ENCODE measurements at places on chromosomes 6 and 20.

DNA sequence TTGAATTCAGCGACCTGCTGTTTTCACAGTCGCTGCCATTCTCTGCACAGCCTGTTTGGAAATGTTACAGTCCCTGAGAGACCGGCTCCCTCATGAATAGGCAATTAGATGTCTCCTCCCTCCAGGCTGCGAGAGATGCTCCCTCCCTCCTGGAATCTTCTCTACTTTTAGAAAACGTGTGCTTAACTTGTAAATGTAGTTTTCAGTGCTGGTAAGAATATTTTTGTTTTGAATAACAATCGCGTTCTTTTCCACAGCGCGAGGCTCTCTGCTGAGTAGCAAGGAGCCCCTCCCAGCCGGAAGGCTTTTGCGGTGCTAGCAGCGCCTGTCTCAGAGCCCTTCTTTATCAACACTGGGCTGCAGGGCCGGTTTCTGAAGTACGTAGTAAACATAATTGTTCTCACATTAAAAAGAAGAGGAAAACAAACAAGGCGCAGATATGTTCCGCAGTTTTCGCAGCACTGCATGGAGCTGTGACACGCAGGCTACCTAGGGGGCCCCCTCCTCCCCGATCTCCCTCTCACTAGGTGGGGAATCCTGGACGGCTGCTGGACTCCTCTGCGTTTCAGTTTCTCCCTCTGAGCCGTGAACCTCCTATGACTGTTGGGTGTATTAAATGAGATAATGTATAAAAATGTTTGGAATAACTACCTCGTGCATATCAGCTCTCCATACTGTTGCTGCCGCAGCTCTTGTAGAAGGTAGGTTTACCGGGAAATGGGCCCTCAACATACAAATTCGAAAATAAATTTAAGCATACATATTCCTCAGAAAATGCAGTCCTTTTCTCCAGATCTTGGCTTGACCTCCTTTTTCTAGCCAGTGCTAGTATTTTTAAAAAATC lies 79.0 kb upstream of the SPACA1 start:
- DNase-seq: no peak

- DNase-seq: no peak
Observed at GRCh38 chr6:3340358-3340802, 81.6 kb downstream of the PSMG4 start.

DNA sequence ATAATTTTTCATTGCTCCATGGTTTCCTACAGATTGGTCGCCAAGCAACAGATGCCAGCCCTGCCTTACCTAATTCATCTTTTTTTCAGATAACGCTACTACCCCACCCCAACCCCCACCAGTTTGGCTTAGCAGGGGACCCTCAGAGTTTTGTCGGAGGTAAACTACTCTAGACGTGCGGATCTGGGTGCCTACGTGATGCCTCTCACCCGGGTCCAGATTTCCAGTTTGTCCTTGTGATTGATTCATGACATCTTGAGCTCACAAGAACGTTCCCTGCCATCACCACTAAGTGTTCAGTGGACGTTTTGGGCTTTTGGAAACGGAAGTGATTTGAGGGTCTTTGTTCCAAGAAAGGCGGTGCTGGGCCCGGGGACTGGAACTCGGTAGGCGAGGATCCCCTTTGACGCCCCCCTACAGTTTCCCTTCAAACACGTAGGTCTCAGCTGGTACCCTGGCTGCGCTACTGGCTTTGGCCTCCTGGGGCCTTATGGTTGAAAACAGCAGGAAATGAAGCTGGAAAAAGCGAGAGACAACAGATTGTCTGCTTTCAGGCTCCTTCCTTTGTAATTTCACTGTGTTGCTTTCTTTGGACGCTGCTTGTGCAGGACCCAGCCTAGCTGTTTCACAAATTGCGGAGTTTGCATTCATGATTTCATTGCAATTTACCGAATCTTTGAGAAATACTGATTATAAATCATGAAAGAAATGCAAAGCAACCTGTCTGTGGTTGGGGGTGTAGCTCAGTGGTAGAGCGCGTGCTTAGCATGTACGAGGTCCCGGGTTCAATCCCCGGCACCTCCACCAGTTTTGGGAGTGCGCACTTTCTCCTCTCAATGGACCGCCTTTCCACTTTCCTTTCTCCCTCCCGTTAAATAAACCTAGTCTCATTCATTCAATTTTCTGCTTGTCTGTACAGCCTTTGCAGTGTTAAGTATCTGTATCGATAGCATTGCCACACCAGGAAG lies 81.0 kb downstream of the GPX5 start:
- no peak for DNase-seq

DNA sequence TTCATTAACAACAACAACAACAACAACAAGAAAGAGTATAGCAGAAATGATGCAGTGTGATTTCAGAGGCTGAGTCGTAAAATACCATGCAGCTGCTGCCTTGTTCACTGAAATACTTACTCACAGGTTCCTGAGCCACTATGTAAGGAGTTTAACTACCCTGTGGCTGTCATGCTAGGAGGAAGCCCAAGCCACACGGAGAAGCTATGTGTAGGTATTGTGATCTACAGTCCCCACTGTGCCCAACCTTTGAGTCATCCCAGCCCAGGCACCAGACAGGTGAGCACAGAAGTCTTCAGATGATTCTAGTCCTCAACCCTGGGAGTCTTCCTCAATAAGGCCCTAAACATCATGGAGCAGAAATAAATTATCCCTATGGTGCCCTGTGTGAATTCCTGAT lies 14.6 kb upstream of the RALY start:
- no peak for DNase-seq

GRCh38 chr20:4112481-4113421 lies 97.4 kb upstream of the RNF24 start:
- DNase-seq: no peak

GRCh38 chr6:163406366-163406765 lies 8.2 kb upstream of the QKI start:
- DNase-seq: no peak

DNA sequence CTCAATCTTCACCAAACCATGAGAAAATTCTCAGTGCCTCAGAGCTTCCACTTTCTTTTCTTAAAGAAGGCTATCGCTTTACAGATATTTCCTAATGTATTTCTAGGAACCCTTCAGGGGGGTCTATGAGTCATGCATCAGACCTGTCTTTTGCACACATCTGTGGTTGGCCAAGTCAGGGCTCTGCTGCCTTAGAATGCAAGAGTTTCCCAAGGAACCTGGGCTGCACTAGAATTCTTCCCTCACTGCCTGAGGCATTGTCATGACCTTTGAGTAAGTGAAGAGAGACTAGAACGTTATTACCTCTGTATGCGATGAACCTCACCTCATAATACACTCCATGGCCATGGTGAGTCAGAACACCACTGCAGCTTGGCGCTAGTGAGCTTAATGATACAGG lies 365.0 kb upstream of the ID4 start:
- DNase-seq: no peak

DNA sequence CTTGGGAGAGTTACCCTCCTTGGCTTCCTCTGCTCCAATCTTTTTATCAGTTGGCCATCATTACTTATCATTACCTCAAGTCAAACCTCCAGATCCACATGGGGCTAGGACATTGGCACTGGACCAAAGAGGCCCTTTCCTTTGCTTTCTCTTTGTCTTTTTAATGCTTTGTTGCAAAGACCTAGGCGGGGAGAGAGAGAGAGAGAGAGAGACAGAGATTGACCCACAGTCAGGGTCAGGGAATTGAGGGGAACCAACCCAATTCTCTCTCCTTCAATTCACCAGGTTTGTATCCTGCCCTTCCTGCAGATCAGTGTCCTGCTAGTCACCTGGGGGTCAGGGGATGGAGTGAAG lies 3.5 kb upstream of the VEGFA start:
- DNase-seq: no peak

DNA sequence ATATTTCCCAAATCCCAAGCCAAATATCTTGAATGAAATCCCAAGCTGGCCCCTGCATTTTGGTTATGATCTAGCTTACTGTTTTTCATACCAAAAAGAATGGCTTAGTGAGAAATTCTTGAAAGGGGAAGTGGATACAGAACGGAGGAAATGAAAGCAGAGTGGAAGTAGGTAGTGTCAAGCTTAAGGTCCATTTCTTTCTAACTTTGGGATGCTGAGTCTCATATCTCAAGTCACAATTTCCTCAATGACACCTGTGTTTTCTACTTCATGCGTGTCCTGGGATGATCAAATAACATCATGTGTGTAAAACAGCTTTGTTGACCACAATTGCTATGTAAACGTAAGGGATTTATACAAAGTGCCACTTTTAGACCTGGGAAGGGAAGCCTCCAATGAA lies 238.8 kb upstream of the SLC35B3 start:
- no peak for DNase-seq

DNA sequence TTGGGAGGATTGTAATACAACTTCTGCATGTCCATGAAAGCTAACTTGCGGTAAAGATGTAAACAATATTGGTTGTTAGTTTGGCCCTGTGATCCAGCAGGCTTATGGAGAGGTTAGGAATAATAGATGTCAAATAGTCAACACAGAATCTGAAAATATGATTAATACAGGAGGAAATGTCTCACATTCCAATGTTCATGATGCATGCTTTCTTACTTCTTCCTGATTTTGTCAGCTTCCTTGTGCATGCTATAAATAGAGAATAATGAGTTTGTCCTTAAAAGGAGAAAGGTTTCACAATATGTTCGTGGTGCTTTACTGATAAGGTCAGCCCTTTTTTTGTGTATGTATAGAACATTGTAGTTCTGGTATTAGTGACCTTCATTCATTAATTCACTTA lies 136.7 kb downstream of the MMUT start:
- no peak for DNase-seq

DNA sequence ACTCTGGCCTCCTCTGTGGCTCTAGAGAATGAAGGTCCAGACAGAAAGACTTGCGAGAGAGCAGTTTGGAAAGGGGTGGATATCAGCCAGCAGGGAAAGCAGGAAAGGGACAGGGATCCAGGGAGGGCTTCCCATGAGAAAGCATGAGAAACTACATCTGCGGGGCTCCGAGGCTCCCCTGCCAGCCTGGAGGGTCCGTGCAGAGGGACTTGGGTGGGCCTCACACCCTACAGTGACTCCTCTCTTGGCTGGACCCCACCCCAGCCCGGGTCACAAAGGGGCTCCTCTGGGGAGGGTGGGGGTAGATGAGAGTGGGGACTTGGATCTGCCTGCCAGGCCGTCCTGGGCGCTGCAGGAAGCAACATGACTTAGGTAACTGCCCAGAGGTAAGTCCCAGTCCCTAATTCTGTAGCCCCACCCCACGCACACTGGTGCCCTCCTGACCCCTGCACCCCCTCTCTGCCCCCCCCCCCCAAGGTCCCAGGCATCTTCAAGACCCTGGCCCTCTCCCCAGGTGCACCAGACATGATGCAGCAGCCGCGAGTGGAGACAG lies at the start of gene TMEM239:
TMEM239 (plus strand) TSS at position 335 of the 553 bp plus-strand sequence; CDS start at position 526, 191 bp downstream.
- no peak for DNase-seq

- no peak for DNase-seq
Observed at GRCh38 chr6:87297119-87297518, 25.3 kb upstream of the SMIM8 start.

- DNase-seq: no peak
Observed at GRCh38 chr20:17407550-17407949, 123.6 kb downstream of the BFSP1 start.

DNA sequence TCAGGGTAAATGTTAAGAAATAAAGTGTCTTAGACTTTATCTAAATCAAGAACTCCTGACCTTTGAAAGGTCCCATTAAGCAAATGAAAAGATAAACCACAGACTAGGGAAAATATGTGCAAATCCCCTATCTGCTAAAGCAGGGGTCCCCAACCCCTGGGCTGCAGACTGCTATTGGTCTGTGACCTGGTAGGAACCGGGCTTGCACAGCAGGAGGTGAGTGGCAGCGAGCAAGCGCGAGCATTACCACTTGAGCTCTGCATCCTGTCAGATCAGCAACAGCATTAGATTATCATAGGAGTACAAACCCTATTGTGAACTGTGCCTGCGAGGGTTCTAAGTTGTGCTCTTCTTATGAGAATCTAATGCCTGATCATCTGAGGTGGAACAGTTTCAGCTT lies 42.4 kb downstream of the LCA5 start:
- DNase-seq: no peak

DNA sequence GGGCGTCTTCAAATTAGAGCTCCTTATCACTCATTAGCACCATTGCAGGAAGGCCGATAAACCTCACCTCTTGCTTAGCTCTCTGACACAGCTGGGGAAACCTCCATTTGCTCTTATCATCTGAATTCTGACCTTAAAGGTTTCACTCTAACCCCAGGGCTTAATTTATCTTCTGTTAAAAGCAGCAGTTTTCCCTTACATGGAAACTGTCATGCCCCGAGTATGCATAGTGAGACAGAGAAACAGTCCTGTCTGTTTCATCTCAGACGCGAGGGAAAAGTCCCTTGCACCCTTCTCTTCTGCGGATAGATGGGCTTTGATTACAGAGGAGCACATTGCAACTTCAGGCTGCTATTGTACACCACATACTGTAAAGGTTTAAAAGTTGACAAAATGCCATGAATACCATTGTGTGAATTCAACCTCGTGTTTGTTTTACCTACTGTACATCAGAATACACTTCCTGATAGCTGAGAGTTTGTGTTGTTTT lies 191.5 kb upstream of the BMP2 start:
- DNase-seq: no peak

GRCh38 chr6:154143753-154144152 lies 104.7 kb downstream of the OPRM1 start:
- DNase-seq: no peak

- no peak for DNase-seq
Observed at GRCh38 chr6:119978274-119978889, 628.8 kb upstream of the MAN1A1 start.

GRCh38 chr6:101779051-101779844 lies 385.7 kb downstream of the GRIK2 start:
- DNase-seq: no peak

DNA sequence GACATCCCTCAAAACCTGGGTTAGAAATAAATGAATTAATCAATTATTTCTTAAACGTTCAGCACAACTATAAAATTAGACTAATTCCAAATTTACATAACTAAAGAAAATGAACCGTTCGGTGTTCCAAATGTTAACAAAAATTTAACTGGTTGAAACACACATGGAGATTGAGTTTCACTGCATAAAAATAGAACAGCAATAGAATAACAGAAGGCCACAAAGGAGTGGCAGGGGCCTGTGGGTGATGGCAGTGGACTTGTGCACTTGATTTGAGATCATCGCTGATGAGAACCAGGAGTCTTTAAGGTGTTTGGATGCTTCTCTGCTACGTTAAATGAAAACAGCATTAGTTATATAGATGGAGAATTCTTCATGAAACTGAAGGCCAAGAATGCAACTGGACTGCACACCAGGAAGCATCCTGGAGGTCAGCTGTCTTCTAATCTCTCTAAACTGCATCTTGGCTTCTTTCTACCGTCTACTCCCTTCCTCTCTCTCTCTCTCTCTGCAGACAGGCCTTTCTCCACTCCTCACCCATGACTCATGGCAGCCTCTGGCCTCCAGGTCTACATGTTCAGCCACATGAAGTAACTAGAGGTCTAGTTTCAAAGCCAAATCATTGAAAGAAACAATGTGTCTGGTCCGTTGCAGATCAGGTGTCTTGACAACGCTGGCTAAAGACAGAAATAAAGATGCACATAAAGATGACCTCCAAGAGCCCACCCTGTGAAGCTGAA lies 111.3 kb downstream of the SIM1 start:
- DNase-seq: no peak

DNA sequence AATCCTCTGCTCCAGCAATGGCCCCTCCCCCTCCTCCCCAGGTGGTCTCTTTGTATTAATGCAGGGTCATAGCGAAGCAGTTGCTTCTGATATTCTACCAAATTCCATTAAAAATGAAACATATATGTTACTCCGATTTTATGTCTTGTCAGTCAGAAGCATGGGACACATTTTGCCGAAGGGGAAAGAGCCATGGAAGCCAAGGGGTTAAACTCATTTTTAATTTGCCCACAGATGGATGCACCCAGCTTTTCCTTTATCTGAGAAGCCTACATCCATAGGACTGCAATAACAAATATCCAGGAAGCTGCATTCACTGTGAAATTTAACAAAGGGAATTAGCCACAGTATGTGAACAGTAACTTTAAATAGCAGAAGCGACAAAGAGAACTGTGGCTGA lies 688.2 kb downstream of the QKI start:
- DNase-seq: no peak

Data from stimulated activated CD8-positive, alpha-beta memory T cell treated with anti-CD3 and anti-CD28 coated beads, Interleukin-4, amount 100 ng/mL, for 1 hour (primary cell).